ENCODE measurements at places on chromosomes 7 and 10. TPM values are rescaled to one million over a fixed set of nuclear protein-coding genes. Genes with fewer than 3 reads are reported as not detected.

FGL2 gene
- 6.0 TPM for total RNA-seq

SLC18A2 gene
- 0.24 TPM for total RNA-seq

FERD3L gene
- not detected for total RNA-seq

KNDC1 gene
- total RNA-seq = 0.05 TPM

GRCh38 chr7:53500076-53500475 is 464.6 kb downstream of the POM121L12 start:
- DNase-seq = no peak

DNA sequence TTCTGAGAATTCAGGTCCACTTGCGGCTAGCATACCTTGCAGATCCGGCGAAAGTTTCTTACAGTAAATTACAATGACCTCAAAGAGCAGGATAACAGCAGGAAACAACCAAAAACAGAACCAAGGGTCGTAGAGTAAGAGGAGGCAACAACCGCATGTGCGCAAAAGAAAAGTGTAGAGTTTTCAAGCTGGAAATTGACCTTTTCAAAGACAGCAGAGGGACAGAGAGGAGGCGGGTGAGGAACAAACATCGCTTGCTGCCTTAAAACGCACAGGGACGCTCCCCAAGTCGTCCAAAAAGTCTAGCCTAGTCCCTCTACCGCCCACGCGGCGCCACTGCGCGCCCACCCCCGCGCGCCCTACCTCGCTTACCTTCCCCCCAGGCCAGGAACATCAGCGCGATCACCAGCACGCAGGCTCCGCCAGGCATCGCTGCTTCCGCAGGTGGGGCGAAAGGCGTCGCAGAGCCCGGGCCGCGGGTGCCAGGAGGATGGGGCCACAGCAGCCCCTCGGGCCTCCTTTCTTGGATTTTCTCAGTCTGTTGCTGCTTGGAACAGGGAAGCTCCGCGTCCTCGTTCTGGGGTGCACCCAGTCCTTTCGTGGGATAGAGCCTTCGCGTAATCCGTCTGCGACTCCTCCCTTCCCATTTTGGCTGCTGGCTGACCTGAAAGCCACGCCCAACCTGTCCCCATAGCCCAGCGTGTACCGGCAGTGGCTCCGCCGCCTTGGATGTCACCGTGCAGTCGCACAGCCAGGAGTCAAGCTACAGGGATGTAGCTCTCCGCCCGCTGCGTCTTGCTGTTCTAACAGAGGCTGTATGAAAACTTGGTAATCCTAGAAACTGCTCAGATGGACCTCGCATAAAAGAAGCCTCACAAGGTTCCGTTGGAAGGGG is at the start of gene VWDE:
TSS of gene VWDE (minus strand) at position 579 of the 895 bp plus-strand sequence. CDS start at position 430, 149 bp downstream.
- DNase-seq = no peak

- no peak for DNase-seq
These were observed 3.7 kb upstream of the TTYH3 start for GRCh38 chr7:2628130-2628482.

DNA sequence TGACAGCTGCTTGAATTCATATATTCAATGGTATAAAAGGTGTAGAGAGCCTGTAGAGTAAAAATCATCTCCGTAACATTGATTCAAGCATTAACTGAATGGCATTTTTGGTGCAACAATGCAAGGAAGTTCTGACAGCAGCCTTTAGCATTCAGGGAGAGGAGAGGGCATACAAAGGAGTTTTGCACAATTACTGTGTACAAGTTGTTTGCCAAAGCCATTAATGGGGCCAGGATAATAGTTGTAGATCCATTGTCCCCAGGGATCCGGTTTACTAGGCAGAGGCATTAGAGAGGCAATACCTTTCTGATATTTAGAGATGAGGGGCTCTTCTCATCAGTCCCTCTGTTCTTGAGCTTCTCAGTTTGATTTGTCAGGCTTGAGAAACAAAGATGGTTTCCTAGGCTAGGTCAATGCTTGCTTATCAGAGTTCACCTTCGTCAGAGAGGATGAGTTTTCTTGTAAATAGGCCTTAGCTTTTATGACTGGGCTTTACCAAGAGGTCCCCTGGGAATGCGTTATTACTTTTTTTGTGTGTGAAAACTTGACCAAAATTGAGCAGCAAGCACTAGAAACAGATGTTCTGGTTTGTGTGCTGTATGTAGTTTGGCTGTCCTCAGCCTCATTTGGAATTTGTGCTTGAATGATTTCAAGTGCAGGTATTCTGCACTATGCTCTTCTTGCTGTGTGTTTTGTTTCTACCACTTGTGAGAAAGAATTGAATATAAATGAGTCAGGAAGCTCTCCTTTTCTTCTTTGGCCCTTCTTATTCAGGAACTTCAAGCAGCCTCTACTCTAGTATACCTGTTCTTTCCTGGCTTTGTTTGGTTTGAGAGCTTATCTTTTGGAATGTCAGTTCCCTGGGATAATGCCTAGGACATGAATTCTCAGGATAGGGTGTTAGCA is 32.0 kb downstream of the SND1 start:
- DNase-seq = no peak

GRCh38 chr10:70461397-70462348 is 16.9 kb upstream of the PALD1 start:
- DNase-seq = no peak

- DNase-seq = no peak
These were observed 89.8 kb upstream of the NPVF start for GRCh38 chr7:25318047-25318446.
